Activated CD4-positive, alpha-beta T cell treated with anti-CD3 and anti-CD28 coated beads for 24 hours (primary cell): ENCODE measurements at places on chromosomes 13 and 19.

DNA sequence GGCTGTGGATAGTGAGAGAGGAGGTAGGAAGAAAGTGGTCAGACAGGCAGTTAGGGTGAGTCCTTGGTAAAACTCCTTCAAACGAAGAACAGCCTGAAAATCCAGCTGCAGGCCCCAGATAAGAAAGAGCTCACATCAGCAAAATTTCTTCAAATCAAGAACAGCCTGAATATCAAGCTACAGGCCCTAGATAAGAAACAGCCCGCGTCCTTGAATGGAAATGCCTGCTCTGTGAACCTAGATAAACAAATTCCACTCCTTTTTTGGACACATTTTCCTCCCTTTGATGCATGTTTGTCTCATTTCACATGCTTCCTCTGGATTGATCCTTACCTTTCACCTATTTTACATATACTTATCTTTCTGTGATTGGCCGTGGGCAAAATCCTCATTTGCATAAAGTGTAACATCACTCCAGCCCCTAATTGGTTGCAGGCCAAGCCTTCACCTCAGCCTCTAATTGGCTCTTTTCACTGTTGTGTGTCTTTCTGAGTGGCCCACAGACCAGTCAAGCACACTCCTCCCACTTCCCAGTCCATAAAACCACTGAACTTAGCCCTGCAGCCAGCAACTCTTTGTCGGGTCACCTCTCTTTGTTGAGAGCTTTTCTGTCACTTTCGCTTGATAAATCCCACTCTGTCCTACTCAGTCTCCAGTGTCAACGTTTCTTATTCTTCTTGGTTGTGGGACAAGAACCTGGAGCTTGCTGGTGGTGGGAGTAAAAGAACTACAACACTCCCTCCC lies 6.0 kb upstream of the SULT2A1 start:
- no peak for DNase-seq

- DNase-seq: no peak
Measured at GRCh38 chr19:39828654-39829032, 5.3 kb downstream of the DYRK1B start.

- DNase-seq: peak; percentile 0
Measured at GRCh38 chr13:20566468-20566897, 474 bp upstream of the IFT88 start.

GRCh38 chr19:33667881-33668280 lies 46.1 kb downstream of the CHST8 start:
- DNase-seq: no peak
